ENCODE measurements at places on chromosomes 2 and 18.

DNA sequence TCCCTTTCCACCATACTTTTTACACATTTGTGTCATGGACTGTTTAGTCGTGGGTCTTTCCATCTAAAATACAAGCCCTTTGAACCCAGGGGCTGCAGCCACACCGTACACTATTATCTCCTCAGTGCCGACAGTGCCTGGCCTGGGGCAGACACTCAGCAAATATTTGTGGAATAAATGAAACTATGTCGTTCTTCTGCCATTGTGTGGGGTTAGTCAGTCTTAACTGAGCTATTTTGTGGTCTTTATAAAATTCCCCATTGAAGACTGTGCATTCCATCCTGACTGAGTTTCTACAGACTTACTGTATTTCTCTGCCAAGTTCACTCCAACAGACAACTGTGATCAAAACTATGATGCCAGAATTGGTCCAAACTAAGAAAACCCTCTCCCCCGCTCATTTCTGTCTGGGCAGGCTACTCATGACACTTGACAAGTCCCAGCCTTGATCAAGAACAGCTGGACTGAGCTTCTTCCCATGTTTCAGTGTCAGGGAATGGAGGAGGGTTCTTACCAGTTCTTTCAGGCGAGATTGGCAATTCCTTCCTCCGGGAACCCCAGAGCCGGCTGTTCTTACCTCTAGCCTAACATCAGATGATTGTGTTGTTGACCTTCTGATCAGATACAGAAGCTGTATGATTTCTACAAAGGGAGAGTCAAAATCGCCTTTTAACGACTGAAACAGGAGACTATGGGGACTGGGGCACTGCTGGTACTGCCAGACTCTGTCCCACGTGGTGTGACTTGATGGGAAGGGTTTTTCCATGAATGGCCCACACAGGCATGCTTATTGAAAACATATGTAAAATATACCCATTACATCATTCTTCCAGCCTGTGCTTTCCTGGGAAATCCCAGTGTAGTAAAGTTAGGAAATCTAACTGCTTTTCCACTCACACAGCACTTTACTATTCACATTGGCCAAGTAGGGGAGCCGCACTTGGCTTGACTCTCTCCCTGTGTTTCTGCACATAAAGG is 77.4 kb upstream of the NPAS2 start:
- no peak for DNase-seq

- DNase-seq, result no peak
Observed at GRCh38 chr2:118687698-118688097, 159.8 kb downstream of the EN1 start.

GRCh38 chr18:56086176-56086575 is 498.2 kb upstream of the TCF4 start:
- no peak for DNase-seq

GRCh38 chr2:32699151-32699550 is 71.3 kb downstream of the TTC27 start:
- no peak for DNase-seq

GRCh38 chr2:103445347-103445746 is 683.5 kb downstream of the TMEM182 start:
- DNase-seq, result no peak

- DNase-seq, result no peak
Observed at GRCh38 chr2:158214431-158214830, 112.8 kb downstream of the UPP2 start.

GRCh38 chr2:199144036-199144435 is 313.7 kb downstream of the SATB2 start:
- DNase-seq, result no peak

DNA sequence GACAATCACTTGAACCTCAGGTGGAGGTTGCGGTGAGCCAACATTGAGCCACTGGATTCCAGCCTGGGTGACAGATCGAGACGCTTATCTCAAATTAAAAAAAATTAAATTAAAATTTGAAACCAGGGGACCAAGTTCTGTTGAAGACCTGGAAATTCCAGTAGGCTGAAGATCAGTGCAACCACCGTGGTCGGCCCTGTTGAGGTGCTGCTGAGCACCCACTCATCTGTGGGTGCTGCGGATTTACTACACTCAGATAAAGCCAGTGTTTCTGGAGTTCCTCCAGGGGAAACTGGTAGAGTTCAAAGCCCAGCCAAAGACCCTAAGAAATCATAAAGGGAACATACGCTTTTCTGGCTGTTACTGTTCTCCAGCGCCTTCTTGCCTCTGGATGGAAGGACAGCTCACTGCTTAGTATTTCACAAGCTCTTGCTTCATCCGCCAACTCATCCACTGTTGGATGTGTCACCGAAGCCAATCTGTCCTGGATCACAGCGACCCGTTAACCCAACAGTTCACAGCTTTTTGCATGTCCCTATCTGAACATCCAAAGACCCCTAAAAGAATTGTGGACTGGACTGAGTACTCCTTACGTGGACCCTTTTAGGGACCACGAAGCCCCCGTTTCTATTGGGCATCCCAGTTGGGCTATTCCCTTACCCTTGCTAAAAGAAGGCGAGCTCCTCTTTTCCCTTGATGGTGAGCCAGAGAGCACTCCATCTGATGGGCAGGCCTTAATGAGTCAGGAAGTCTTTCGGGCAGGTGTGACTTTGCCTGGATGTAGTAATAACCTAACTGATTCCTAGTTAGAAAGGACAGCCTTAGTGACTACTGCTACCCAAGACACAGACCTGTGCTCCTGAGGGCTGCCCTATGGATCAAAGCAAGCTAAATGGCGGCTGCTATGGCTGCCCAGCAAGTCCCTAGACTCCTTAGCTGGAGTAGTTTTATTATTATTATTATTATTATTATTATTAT is 6.0 kb upstream of the ALPP start:
- DNase-seq, result no peak

GRCh38 chr2:24739354-24740025 is 53.7 kb downstream of the PTRHD1 start:
- no peak for DNase-seq

GRCh38 chr2:71451705-71452104 is 1.7 kb upstream of the DYSF start:
- DNase-seq, result no peak

- DNase-seq, result no peak
Observed at GRCh38 chr2:144370937-144371584, 148.9 kb downstream of the ZEB2 start.

DNA sequence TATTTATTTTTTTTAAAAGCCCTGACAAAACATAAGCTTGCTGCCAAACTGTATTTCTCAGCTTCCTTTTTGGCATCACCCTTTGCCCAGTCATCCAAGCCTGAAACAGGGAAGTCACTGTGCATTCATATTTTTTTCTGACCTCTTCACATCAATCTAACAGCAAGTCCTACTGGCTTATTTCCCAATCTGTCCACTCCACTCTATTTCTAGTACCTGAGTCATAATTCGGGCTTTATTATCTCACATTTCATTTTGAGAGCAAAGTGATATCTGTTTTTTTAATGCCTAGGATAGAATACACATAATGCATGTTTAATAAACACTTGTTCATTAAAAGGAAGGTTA is 5.1 kb downstream of the HNMT start:
- peak; percentile 32 for DNase-seq

GRCh38 chr2:25088817-25089516 is 47.1 kb downstream of the EFR3B start:
- DNase-seq, result peak; percentile 55

DNA sequence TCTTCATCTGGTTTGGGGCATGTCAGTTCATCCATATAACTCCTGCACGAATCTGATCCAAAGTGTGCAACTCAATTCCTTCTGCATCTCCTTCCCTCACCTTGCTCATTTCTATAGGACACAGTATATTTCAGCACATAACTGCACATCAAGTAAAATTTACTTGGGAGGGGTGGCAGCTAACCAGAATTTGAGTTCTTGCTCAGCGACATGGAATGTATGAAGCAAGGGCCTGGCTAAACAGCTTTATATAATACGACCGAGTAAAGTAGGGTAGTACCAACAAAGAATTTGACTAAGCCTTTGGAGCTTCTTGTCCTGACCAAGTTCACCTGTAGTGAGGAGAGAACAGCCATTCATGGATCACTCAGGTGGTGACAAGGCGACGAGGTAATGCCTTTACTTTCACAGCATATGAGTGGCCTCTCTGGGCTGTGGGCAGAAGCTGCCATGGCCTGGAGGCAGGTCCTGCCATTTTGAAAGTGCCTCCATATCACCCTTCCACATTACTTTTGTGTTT is 570.2 kb upstream of the TNP1 start:
- DNase-seq, result no peak

DNA sequence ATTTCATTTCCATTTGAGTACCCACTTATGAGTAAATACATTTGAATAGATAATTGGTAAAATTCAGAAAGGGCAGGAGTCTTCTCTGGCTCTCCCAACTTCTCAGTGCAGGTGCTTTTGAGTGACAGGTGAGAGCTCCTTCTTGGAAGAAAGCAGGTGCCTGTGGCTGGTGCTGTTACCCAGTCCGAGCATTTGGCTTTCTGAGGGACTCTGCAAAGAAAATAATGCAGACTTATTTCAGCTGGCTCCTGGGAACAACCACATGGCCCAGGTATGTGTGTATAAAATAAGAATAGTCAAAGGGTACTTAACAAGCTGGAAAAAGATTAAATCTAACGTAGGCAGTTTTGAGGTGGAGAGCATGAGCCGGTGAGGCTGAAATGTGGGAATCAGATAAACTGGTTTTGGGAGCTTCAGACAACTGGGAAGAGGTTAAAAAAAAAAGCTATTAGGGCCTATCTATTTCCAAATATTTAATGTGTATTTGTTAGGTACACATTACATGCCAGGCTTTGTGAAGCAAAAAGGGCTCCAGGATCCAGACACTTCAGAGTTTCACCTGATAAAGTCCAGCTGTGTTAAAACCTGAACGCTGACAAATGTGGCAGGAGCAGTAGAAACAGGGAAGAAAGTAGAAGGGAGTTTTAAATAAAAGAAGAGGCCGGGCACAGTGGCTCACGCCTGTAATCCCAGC is 20.6 kb downstream of the ZNF236 start:
- DNase-seq, result peak; percentile 60

- DNase-seq, result no peak
Observed at GRCh38 chr2:181678861-181679543, 1.3 kb downstream of the NEUROD1 start.

- DNase-seq, result peak; percentile 74
Observed at GRCh38 chr2:218187296-218188015, 20.7 kb upstream of the CXCR1 start.

DNA sequence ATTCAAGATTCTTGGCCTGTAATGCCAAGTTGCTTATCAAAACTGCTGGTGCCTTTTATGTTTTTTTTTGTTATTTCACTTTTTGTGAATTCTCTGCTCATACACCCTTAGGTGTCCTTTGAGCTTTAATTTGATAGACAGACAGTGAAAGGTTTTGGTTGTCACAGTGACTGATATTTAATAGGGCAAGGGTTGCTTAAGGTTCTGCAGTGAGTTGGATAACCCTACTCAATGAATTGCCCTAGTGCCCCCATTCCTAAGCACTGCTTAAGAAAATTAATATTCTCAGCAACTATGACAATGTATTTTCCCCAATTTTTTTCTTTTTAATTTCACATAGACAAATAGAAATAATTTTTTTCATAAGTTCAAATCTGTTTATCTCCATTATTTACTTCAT is 15.4 kb downstream of the PPIG start:
- no peak for DNase-seq

GRCh38 chr2:216219861-216220260 is 110.7 kb downstream of the XRCC5 start:
- no peak for DNase-seq

DNA sequence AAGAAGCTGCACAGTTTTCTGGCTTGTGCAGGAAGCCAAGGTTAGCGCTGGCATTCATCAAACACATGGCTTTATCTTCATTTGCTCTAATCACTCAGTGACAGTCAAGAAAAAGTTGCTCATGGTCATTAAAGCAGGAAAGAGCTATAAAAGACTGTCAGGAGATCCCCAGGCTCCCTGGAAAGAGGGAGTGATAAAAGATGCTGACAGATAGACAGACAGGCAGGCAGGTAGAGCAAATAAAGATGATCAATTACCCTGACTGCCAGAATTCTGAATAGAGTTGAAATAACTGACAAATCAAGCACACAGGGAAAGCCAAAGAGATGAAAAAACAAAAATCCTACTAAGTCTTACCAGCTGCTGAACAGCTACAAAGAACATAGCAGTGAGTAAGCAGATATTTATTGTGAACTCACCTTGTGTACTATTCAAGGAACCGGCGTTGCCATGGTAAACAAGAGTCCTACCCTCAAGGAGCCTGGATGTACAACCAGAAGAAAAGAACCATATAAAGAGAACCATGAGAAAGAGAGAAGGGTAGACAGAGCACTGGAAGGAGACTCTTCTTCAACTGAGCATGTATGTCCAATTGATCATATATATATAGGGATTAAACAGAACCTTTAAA is 68.0 kb downstream of the RNF152 start:
- DNase-seq, result no peak

- no peak for DNase-seq
Observed at GRCh38 chr18:73043211-73043610, 175.4 kb upstream of the NETO1 start.

GRCh38 chr18:79952996-79953559 is 1.6 kb upstream of the SLC66A2 start:
- DNase-seq, result peak; percentile 13

DNA sequence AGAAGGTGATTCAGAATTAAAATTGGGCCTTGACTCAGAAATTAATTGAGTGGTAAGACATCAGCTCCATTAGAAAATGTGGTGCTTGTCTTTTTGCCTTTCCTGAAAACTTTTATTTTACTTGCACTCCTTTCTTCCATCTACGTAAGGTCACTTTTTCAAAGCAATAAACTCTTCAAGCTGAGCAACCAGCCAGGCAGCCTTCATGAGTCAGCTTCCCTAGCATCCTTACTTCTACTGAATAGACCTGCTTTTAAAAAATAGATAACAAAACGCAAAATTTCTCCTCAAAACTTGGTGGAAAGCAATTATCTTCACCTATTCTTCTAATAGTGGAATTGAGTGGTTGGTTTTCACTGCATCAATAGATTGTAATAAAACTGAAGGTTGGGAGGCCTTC is 504.2 kb downstream of the ARHGAP15 start:
- no peak for DNase-seq
